Right renal cortex interstitium (tissue), 3 donors: ENCODE measurements at places on chromosomes 1 and 21.

GRCh38 chr1:158978730-158979129 lies 31.0 kb upstream of the IFI16 start:
- no peak for DNase-seq

- DNase-seq, result no peak
These were observed 28.4 kb downstream of the AK2 start for GRCh38 chr1:33008051-33008914.

- DNase-seq, result no peak
These were observed 26.9 kb downstream of the ITPKB start for GRCh38 chr1:226711976-226712741.

GRCh38 chr21:35217504-35218060 lies 168.5 kb upstream of the RUNX1 start:
- DNase-seq, result no peak

DNA sequence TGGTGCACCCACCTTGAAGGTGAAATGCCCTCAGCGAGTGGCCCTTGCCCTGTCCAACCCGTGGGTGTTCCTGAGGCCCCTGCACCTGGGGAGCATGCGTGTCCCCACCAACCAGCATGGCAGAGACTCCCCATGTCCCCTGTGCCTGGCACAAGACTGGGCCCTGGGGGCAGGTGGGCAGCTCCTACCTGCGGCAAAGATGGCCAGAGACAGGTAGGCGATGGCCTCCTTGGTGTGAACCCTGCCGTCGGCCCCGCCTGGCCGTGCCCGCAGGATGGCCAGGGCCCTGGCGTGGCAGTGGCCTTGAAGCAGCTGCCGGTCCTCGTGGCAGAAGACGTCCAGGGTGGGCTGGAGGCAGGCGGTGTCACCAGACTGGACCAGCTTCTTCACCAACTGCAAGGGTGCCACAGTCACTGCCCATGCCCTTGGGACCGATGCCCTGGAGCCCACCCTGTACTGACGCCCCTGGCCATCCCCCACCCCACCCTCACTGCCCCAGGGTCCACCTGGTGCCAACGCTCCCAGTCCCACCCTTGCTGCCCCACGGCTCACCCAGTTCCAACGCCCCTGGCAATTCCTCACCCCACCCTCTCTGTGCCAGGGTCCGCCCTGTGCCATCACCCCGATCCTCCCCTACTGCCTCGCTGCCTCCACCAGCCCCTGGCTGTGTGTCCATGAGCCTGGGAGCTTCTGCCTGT lies 15.7 kb downstream of the TTC34 start:
- DNase-seq, result no peak

- DNase-seq, result no peak
These were observed 21.9 kb downstream of the MTARC1 start for GRCh38 chr1:220808345-220809186.

DNA sequence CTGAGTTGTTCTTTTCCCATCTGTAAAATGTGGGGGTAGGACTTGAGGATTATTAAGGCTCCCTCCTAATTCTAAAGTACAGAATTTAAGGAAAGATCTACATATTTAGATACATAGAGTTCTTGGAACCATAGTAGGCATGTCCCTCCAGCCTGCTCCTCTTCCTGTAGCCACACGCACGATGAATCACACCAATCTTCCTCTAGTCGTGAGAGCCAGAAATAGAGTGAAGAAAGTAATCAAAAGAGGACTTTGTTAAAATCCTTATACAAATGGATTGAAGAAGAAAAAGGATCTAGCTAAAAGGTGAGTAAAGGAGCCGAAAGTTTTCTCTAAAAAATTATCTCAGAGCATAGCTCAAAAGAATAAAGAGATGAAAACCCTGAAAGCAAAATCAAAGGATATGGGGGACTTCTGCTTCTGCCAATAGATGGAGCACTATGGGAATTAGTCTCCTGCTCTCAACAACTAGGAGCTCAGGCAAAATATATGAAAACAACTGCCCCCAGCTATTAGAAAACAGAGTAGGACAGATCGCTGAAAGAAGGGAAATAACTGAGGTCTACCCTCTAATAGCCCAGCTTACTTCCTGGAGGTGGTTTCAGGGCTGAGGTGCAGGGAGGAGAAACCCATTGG lies 8.5 kb downstream of the C1orf141 start:
- DNase-seq, result no peak

- no peak for DNase-seq
These were observed 6.7 kb downstream of the PM20D1 start for GRCh38 chr1:205843036-205843859.

DNA sequence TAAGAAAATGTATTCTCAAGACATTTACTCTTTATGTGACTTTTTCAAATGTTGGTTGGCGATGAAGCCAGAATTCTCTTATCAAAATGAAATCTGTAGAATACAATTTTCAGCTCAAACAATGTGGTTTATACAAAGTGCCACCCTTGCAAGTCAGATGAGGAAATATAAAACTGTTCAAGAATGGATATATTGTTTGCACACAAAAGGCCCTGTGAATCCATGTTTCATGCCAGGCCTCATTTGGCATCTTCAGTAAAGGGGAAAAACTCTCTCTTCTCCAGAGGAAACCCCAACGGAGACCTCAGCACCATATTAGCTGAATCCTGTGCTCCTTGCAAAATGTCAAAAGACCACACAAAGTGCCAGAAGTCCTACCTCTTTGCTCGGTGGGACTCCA lies 310.4 kb downstream of the RRAGC start:
- DNase-seq, result no peak

DNA sequence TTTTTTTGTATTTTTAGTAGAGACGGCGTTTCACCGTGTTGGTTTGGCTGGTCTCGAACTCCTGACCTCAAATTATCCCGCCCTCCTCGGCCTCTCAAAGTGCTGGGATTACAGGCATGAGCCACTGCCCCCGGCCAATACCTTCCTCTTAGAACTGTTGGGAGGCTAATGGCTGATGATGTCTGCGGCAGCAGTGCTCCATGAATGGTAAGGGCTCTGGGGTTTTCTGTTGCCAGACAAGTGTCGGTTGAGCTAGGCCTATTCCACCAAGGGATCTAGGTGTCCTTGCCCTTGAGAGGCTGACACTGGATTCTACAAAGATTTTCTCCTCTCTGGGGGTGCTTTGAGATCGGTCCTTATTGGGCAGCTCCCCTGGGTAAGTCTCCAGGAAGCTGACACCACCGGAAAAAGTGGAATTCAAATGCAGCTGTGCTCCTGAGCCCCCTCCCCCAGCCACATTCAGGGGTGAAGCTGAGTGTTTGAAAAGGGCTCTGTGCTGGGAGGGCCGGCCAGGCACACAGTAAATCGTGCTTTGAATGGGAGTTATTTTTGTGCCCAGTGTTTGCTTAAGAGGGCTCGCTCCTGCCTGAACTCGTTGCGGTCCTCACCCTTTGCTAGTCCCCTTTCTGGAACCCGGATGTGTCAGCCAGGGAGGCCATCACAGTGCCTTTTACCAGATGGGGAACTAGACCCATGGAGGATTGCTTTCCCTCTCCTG lies 5.2 kb downstream of the SOX13 start:
- DNase-seq, result no peak

DNA sequence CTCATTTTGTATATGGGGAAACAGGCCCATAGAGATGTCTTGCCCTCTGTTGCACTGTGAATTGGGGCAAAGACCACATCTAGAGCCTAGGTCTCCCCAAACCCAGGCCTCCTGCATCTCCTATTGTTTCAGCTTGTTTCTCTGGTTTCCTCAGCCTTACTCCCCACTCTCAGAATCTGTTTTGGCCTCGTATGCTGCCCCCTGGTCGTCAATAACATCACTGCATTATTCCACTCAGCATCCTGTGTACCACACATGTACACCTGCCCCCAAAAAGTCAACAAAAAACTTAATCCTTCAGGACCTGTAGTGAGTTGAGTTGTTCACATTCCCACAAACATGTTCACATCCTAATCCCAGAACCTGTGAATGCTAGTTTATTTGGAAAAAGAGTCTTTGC lies 184.8 kb downstream of the BRINP2 start:
- no peak for DNase-seq

GRCh38 chr1:206992790-206993189 lies 22.5 kb upstream of the FCAMR start:
- peak; percentile 21 for DNase-seq

DNA sequence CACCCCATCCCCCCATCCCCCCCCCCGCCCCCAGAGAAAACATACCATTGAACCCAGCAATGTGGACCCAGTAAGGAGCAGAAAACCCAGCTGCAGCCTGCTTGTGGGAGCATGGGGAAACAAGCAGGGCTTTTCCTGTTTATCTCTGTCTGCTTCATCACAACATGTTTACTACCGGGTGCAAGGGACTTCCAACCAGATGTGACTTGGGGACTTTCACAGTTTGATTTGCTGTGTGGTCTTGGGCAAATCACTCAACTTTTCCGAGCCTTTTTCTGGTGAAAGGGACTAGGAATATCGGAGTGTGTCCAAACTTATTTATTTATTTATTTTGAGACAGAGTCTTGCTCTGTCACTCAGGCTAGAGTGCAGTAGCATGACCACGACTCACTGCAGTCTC lies 3.2 kb downstream of the TMCC2 start:
- no peak for DNase-seq

DNA sequence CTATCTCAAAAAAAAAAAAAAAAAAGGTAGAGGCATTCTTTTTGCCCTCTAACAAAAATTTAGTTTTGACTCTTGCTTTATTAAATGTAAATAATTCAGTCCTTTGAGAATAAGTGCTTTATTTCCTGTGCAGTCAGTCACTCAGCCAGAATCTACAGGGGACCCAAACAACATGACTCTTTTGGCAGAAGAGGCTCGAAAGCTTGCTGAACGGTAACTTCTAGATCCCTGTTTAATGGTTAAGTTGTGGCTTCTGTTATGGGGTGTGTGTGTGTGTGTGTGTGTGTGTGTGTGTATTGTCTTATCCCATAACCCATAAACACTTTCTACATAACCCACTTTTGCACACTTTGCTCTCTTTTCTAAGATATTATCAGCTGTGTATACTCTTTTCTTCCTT lies 54.9 kb upstream of the LAMC2 start:
- DNase-seq, result no peak

GRCh38 chr1:31127266-31127665 lies 61.7 kb upstream of the PUM1 start:
- DNase-seq, result no peak

DNA sequence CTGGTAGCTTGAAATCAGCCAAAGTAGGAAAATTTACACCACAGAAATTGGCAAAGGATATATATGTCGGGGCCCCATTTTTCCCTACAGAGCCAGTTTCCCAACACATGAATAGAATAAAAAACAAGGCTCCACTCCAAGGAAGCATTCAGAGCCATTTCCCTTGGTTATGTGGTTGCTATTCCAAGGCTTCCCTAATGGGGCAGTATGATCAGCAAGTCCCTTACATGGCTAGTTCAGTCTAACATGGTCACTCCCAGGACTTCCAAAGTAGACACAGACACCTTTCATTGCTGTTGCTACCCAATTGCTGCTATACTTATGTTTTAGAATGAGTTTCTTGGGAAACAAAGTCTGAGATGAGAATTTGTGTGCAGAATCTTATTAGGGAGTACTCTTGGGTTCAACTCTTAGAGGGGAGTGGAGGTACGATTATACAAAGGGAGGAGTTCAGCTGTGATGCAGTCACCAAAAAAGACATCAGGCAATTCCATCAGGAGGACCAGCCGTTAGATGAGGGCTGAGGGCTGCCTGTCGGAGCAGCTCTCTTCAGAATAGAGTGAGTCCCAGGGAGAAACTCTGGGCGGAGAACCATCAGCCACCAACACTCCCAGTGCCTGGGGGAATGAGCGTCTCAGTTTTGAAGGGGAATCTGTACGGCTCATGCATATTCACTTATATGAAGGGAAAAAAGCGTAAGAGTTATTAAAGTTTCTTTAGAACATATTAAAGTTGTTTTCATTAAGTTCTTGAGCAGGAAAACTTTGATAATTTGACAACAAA lies 92.9 kb downstream of the C21orf91 start:
- DNase-seq, result no peak

DNA sequence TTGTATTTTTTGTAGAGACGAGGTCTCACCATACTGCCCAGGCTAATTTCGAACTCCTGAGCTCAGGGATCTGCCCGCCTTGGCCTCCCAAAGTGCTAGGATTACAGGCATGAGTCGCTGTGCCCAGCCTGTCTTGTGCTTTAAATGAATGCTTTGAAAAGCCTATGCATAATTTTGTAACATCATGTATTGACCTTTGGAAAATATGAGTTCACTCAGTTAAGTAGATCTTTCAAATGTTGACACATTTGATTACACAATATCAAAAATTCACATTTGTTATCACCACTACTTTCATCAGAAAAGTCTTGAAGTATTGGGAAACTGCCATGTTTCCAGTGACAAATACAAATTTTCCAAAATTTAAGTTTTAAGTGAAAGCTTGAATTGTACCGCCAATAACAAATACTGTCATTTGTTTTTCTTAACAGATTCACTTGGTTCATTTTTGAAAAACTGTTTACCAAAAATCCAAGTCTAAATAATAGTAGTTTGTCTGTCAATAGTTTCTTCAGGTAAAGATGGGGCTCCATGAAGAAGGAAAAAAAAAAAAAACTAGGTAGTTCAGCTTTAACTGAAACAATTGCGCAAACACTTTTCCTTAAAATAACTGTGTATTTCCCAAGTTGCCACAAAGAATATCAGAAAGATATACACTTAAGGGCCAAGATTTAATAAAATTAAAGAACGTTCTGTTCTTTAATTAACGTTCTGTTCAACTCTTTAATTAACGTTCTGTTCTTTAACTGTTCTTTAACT lies 233.2 kb upstream of the NR5A2 start:
- DNase-seq, result no peak
